Natural killer cell treated with Interleukin-12 subunit alpha and Interleukin-12 subunit beta and Interleukin-15 and Interleukin-18, amount 100 ng/mL, for 72 hours (primary cell): ENCODE measurements at places on chromosomes 6 and 20. TPM values are rescaled to one million over a fixed set of nuclear protein-coding genes. Genes with fewer than 3 reads are reported as not detected.

The TTBK1 gene
- 0.75 TPM for total RNA-seq

The CENPW gene
- 50.4 TPM for total RNA-seq

The MMP24 gene
- total RNA-seq: not detected

The TFAP2A gene
- 0.31 TPM for total RNA-seq

The PTK7 gene
- total RNA-seq: 4.1 TPM

- DNase-seq: no peak
Observed at GRCh38 chr6:67888886-67889681, 746.0 kb upstream of the ADGRB3 start.

The WDR27 gene
- 19.6 TPM for total RNA-seq

GRCh38 chr6:9126878-9127560 lies 691.7 kb upstream of the SLC35B3 start:
- no peak for DNase-seq

GRCh38 chr6:125858427-125859320 lies 67.9 kb downstream of the NCOA7 start:
- DNase-seq: no peak

DNA sequence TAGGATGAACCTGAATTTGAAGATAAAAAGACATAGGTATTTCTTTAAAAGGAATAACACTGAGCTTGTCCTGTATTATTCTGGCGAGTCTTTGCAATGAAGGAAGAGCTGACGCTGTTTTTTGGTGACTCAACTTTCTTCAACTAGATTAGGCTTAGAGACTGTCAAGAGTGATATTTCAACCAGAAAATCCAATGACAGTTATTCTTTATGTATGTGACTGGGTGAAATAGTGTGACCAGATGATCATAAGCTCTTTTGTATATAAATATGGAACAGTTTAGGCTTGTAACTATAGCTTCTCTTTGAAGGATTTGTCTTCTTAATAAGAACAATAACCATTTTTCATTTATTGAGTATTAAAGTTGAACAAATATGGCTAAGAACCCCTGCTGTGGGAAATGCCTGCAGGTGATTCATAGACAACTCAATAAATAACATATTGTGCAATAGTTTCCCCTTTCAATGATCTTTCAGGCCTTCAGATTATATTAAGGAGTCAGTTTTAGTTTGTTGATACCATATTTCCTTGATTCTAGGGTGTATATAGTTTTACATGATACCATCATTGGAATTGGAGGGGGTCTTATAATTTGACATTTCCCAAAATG lies 265.6 kb upstream of the JAG1 start:
- DNase-seq: no peak

DNA sequence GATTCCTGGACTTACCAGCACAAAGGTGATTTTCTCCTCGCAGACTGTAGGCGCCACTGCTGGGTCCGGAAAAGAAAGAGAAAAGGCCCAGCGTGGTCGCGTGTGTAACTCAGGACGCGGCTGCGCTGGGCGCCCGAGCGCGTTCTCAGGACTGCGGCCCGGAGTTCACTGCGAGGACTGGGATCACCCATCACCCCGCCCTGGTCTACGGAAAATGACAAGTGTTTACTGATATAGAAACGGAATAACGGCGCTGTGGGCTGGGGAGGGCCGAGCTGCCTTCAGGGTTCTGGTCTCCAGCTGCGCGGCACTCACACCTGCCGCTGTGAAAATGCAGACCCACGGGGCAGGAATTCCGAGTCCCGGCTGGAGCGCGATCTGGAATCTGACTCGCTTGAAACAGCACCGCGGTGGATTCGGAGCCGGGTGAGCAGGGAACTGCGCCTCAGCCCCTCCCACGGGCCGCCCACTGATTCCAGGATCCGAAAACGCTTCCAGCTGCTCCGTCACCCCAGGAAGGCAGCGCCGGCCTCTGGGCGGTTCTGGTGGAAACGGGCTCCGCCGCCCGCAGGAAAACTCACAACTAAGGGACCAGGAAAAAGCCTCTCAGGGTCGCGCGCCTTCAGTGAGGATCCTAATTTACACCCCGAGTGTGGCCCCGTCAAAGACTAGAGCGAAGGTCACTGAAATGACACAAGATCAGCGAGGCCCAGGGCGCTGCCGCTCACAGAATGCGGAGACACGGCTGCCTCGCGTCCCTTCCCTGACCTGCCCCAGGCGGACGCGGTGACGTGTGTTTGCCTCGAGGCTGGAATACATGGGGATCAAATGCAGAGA lies 34.5 kb downstream of the HLA-A start:
- peak; percentile 70 for DNase-seq

DNA sequence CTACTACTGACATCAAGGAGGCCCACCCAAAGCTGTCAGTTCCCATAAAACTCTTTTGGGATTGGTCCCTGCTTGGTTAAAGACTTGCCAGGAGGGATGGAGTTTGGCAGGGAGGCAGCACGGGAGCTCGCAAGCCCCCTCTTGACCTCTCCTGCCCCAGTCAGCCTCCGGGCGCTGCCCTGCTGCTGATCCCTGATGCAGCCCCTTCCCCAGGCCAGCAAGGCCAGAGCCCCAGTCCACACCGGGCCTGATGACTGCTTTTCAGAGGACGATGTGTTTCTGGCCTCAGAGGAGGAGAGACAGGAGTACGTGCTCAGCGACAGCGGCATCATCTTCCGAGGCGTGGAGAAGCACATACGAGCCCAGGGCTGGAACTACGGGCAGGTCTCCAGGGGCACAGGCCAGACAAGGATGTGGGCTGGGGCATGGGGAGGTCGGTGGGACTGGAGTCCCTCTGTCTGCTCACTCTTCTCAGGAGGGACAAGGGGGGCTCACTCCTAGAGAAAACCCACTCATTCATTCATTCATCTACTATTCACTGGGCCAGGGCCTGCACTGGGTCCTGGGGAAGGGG lies 15.6 kb downstream of the TGM6 start:
- DNase-seq: no peak

The BRD2 gene
- total RNA-seq: 352 TPM

The NINL gene
- 1.6 TPM for total RNA-seq

The EPPIN gene
- total RNA-seq: not detected

GRCh38 chr6:26286168-26286877 lies 78.7 kb upstream of the BTN3A2 start:
- peak; percentile 78 for DNase-seq

DNA sequence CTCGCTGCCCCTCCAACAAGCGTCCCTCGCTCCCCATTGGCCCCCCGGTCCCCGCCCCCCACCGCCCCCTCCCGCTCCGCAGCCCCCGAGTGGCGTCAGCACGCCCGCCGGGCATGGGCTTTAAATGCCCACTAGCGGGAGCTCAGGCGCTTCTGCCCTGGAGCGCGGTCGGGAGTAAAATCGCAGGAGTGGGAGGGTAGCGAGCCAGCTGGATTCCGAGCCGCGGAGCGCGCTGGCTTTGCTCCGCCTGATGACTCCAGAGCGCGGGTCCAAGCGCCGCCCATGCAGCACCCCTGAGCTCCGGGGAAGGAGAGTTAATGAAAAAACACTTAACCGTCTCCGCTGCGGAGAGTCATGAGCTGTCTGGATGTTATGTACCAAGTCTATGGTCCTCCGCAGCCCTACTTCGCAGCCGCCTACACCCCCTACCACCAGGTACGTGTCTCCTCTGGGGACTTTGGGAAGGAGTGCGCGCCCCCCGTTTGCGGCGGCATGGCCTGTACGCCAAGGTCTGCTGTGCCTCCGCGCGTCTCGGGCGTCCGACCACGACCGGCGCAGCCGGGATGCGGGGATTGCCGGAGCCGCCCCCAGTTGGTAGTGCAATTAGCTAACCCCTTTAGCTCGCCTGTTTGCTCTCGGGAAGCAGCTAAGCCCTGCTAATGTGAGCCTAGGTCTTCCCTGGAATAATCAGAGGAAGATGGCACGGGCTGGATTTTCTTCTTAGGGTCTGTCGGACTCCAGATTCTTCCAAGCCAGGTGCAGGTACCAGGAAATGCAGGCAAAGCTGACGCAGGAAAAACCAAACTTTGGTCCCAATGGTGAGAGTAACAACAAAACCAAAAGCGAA lies at the start of gene VGLL2:
TSS of gene VGLL2 (plus strand) at position 149 of the 847 bp plus-strand sequence. CDS start at position 355, 206 bp downstream.
- no peak for DNase-seq

GRCh38 chr6:88376768-88377387 lies 210.7 kb upstream of the CNR1 start:
- no peak for DNase-seq

DNA sequence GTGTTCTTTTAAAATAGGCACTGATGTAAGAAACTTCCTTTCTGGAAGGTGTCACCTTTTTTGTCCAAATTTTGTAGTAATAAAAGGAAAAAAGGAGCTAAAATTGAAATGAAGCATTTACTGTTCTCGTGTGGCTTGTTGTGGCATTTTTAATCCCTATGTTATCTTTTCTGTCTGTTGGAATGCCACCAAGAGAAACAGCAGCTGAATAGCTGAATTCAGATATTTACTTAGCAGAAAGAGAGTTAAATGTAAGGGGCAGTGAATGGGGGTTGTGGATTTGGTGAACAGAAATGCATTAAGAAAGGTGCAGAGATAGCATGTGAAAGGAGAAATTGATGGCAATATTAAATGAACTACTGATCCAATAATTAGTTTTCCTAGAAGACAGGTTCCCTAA lies 573.6 kb upstream of the EPHA7 start:
- no peak for DNase-seq

DNA sequence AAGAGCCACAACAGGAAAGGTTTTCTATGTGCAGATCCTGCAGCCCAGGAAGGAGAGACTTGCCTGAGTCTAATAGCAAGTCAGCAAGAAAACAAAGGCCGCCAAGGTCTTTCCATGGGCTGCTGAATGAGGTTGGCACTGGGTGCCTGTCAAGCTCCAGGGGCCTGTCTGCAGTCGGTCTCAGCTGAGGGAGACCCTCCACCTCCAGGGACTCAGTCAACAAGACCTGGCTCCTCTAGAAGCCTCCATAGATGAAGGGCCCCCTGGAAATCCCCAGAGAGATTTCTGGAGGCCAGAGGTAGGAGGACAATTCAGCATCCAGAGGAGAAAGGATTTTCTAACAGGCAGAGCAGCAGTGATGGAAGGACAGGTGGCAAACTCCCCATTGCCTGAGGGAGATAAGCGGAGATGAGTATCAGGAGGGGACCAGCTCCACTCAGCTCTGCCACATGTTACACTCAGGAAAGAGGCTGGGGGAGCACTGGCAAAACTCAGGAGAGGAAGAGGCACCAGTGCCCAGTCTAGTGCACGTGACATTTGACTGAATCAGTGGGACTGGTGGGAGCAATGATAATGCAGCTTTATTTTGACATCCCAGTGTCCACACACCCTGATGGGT lies 33.5 kb upstream of the FKBP1A start:
- DNase-seq: no peak

DNA sequence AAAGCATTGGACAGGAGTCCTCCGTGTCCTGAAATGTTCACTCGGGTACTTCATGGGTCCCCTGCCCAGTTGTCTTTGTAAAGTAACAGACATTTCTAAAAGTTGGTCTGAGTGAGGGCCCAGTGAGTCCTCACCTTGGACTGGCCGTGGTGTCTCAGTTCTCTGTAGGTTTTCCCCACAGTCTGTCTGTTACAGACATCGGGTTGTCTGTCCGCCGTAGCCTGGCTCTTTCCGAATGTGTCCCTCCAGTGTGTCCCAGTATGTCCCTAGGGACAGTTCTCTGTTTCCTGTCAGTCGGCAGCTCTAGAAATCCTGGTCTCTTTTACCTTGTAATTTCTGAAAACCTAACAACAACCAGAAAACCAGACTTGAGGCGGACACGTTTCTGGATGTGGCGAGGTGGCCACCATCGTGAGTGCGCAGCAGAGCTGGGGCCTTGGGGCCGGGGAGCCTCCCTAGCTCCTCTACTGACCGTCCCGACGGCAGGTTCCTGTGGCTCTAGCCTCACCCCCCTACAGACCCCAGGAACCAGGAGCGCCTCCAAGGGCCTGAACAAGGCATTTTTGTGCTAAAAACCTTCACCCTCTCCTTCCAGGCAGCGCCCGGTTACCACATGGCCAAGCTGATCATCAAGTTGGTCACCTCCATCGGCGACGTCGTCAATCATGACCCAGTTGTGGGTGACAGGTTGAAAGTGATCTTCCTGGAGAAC lies 42.2 kb downstream of the PYGB start:
- peak; percentile 46 for DNase-seq

DNA sequence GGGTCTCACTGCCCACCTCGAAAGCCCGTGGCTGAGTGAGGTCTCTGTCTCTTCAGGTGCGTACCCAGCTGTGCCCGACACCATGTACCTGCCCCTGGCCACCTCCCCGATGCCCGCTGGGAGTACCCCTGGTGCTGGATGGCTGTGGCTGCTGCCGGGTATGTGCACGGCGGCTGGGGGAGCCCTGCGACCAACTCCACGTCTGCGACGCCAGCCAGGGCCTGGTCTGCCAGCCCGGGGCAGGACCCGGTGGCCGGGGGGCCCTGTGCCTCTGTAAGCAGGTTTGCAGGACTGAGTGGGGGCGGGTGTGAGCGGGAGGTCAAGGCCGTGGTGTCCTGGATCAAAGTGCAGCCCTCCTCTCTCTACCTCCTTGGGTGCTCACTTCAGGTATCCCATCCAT lies 4.7 kb downstream of the CCN5 start:
- DNase-seq: no peak

DNA sequence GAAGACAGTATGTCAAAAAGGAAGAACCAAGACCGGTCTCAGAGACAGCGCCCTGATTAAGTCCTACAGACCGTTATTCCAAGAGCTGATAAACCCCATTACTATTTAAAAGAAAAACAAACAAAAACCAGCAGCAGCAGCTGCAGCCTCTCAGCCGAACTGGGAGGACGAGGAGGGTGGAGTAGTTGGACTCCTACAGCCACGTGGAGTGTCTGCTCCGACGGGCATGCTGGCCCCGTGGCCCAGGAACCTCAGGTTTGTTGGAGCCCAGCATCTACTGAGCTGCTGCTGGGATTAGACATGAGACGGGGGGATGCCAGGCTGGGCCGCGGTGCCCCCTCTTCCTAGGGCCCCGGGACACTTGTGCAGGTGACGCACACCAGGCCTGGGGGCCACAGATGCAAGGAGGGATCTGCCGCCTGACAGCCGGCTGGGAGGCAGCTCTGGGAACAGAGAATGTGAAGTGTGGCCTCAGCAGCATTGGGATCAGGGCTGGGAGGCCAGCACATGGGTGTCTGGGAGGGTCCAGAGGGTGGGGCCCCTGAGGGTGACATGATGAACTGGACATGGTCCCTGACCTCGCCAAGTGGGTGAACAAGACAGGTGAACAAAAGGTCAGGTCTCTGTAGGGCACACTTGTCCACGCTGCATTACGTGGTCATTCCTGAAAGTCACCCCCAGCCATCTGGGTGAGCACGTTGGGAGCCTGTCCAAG lies 2.9 kb upstream of the ZBTB46 start:
- no peak for DNase-seq

DNA sequence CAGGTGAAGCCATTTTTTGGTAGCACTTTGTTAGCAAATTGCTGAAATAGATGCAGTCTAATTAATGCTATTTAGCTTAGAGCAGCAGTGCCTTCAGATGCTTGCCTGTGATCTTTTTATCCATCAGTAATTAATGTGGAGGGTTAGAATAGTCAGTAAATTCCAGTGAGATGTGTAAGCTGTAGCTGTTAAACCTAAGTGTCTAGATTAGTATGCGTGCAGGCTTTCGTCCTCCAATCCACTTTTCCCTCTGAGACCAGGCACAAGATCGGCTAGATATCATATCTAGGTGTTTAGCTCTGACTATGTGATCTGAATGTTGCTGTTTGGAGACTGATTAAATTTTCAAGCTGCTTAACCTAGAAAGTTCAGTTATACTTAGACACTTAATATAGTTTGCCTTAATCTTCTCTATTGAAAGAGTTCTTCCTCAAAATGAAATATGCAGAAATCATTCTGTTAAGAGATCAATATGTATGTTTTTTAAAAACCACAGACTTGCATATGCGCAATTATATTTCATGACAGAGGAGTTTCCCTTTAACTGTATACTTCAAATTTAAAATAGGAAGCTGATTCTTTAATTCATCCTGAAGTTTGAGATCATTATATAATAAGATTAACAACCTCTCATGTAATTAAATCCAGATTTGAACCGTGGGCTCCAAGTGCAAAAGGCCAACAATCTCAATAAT lies 41.2 kb downstream of the XRN2 start:
- DNase-seq: no peak

The SLPI gene
- not detected for total RNA-seq

GRCh38 chr20:59729506-59729905 lies 125.2 kb downstream of the PHACTR3 start:
- no peak for DNase-seq
